Activated CD4-positive, alpha-beta T cell treated with anti-CD3 and anti-CD28 coated beads for 1 hour (primary cell): ENCODE measurements at places on chromosomes 1 and 21.

DNA sequence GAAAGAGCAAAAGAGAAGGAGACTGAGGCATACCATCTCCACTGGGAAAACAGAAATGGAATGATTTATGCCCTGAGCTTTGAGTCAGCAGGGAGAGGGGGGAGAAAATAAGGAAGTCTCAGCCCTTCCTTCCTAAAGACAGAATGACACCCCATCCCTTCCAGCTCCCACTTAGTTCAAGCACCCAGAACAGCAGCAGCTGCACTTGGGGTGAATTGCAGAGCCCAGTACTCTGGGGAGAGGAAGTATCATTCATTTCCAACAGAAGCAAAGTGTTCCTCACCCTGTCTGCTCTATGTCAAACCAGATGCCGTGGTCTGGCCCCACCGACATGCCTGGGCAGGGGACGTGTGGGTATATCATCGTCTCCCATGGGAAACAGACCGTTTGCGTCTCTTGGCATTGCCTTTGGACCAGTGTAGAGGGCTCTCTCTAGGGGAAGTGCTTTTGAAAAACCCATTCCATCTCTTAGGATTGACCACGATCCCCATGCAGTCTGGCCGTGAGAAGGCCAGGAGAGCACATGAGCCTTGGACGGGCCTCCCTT is 1.1 kb upstream of the KCNJ15 start:
- no peak for DNase-seq

- DNase-seq = no peak
These were observed 19.1 kb upstream of the SLC35F3 start for GRCh38 chr1:233885196-233885920.

DNA sequence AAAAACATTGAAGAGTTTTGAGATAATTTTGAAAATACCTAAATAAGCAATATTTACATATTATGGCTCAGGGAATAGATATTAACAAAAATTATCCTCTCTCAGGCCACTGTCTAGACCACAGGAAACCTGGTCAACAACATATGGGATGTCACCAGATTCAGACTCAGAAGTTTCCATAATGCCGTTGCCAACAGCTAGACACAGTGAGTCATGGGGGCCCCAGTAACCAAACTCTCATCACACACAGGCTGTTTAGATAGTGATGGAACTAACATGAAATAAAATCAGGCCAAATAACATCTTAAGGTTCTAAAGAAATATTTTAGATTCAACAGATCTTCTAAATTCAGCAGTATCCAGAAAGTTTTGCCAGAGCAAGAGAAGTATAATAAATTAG is 681.7 kb upstream of the ADAMTS5 start:
- no peak for DNase-seq

- DNase-seq = no peak
These were observed 6.5 kb upstream of the SLX9 start for GRCh38 chr21:44933199-44933917.

DNA sequence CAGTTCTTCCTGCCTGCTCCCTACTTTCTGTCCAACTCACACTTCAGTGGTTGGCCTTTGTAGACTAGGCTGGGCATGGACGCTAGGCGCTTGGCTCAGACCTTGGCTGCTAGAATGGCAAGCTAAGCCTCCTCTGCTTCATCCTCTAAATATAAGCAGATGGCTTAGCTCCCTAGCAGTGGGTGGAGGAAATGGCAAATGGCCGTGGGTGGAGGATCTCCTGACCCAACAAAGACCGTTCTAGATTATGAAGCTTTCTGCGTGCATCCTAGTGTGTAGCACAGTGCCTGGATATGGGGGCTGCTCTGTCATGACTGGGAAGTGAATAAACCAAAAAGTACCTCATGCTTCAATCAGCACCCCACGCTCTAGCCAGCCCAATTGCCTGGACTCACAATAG is 10.4 kb upstream of the ETV3L start:
- DNase-seq = no peak

DNA sequence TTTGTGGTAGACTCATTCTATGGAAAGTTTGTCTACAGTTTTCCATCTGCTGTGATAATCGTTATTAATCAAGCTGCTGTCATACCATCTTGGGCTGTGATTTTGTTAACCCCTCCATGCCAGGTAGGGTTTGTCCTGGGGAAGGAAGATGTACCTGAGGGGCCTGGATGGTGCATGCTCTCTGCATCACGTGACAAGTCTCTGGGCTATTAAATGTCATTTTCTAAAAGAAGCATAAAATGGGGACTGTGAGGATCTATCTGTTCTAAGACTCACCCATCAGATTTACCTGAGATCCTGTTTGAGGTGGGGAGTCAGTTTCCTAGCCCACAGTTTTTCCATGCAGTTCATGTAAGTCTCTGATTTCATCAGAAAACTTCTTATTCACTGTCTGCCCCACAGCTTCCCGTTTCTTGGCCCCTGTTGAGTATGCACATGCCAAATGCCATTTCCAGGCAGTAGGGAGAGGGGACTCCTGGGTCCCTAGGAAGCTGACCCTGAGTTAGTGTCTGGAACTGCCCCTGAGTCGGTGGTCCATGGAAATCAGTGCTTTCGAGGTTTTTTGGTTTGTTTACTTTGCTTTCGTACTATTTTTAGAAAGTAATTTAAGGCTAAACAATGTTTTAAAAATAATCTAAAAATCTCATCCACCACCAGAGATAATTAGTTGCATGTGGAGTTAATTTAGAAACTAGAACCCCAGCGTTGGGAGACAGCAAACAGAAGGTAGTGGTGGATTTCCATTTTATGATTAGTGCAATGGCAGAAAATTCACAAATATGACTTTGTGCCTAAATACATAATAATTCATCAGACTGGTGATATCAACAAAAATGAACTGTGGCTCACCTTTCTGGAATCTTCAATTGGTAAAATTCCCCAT is 46.7 kb downstream of the ZBTB18 start:
- no peak for DNase-seq
